ENCODE measurements at places on chromosomes 2 and 18. TPM values are rescaled to one million over a fixed set of nuclear protein-coding genes. Genes with fewer than 3 reads are reported as not detected.

Gene EN1
- not detected for polyA plus RNA-seq

Gene IL36G
- polyA plus RNA-seq = not detected

Gene DQX1
- polyA plus RNA-seq = not detected

Gene MBP
- polyA plus RNA-seq = 297 TPM

DNA sequence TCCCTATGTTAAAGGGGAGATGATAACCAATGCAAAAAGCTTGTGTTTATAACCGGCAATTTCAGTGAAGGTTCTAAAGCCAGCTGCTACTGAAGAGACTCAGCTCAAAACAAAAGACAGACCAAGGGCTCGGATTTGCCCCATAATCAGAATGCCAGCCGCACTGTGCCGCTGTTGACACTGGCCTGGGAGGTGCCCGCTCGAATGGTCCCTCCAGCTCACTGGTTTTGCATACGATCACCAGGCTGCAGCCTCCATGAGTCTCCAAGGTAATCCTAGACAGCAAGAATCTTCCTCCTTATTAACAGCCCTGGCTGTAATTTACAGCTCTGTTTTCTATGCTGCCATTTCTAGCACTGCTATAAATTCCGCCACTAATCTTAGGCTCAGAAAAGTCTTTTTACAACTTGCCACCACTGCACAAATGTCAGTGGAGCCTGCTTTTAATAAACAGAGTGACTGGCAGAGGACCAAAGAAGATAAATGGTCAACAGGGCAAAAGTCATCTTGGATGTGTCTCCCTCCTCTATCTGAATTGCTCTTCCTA is 155.7 kb upstream of the SH3BP4 start:
- no peak for DNase-seq

- no peak for DNase-seq
These were observed 282.6 kb downstream of the STK39 start for GRCh38 chr2:167964650-167965413.

DNA sequence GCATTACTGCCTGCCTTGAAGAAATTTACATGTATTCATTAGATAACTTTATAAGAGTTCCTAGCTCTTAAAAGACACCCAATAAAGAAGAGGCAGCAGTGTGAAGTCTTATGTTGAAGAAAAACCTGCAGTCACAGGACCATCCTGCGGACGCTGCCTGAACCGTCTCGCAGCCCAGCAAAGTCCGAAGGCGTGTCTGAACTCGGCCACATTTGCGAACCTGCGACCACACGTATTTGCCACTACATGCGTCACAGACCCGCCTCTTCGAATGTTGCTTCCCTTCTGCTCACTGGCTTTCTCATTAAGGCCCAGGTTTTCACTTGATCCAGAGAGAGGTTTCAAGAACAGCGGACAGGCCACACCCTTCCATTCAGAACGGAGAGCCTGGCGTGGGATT is 41.2 kb downstream of the CNGA3 start:
- DNase-seq = no peak

GRCh38 chr18:527146-527545 is 26.6 kb upstream of the COLEC12 start:
- no peak for DNase-seq
